ENCODE measurements at places on chromosomes 1 and 21.

DNA sequence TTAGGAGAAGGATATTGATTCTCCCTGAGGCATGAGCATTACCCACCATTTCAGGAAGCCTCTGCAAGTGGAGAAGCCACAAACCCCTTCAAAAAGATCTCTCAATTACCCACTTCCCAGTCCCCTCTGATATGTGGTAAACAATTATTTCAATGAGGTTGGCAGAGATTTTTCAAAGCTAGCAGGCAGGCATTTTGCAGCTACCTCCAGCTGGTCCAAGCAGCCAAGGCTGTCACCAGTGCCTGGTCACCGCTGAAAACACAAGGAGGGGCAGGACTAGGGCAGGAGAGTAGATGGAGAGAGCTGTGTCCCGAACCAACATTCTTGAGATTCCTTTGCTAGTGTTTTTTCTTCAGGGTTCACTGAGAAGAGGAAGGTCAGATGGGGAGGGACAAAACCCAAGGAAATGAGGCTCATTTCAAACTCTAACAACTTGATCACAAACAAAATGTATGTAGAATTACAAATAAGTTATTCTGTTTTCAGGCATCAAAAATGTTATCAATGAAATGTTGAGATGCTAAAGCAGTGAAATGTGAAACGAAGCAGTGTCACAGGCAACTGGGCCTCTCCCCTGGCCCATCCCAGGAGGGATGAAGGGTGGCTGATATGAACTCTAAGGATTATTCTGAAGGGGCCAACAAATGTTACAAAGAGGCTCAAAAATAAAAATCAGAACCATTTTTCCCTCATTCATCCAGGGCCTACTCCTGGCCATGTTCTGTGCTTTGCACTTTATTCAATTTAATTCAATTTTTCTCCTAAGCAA is 22.3 kb downstream of the APP start:
- no peak for DNase-seq

DNA sequence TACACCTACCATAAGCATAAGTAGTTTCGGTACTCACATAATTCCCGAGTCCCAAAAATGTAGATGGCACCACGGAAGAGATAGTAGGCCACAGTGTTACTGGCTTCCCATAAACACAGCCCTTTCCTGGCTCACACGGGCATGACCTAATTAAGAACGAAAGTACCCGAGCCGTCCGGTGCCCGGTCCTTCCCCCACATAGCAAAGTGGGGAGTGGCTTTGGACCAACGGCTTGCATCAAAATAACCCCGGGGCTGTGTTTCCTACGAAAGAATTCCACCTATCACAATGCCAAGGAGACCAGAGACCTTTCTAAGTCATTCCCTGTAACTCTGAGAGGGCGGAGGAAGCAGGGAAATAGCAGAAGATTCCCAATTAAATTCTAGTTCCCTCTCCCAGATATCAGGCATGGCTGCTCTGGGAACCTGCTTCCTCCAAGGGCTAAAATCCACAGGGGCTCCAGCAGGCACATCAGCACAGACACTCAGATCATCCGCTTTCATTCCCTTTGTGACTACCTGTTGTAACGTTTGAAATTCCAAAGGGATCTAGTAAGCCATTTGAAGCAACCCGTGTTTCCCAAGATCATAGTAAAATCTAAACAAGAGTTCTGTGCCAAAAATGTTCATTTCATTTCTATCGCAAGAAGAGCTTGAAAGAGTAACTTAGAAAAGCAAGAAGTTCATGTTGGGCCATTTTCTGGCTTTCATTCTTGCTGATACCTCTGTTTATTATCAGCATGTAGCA is at the start of gene TMPRSS3:
Gene TMPRSS3, minus strand, starts transcription at position 148 of the 747 bp plus-strand sequence. CDS start 635 bp downstream, outside the sequence.
- DNase-seq: no peak

DNA sequence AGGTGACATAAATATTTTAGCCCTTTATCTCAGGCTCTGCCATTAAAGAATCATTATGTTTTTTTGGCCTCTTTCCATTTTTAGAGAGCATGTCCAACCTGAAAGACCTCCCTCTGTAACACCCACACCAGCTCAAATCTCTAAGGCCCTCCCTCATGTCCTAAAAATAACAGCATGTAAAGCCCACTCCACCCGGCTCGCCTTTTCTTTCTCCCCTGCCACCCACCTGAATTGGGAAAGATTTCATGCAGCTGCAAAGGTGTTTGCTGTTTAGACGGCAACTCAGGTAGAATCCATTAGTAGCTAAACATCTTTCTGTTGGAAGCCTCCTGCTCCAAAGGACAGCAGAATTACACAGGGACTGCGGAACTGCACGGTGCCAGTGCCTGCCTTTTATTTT is 79.9 kb downstream of the DMRTA2 start:
- DNase-seq: no peak

GRCh38 chr1:240109130-240109529 is 17.4 kb downstream of the FMN2 start:
- DNase-seq: no peak

DNA sequence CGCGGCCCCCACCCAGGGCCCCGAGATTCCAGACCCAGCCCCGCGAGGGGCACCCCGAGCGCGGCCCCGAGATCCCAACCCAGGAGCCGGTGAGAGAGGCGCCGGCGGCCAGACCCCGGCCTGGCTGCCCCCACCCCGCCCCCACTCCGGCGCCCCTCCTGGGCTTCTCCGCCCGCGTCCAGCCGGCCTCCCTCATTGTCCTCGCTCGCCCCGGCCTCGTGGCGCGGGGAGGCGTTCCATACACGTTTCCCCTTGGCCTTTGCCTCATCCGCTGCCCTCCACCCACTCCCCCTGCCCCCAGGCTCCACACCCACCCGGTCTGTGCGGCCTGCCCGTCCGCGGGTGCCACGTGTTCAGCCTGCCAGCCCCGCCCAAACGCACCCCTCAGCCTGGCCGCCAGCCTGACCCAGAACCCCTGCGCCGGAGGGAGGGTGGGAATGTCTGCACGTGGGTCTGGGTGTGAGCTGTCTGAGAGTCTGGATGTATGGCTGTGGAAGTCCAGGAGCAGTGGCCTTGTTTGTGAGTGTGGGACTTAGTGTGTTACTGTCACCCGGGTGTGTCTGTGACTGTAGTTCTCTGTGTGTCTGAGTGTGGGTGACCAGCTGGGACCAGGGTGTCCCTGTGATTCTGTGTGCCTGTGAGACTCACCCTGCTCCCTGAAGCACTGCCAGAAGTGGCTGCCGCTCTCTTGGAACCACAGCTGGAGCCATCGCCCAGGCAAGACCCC is 681 bp downstream of the B4GALT2 start:
- DNase-seq: no peak

DNA sequence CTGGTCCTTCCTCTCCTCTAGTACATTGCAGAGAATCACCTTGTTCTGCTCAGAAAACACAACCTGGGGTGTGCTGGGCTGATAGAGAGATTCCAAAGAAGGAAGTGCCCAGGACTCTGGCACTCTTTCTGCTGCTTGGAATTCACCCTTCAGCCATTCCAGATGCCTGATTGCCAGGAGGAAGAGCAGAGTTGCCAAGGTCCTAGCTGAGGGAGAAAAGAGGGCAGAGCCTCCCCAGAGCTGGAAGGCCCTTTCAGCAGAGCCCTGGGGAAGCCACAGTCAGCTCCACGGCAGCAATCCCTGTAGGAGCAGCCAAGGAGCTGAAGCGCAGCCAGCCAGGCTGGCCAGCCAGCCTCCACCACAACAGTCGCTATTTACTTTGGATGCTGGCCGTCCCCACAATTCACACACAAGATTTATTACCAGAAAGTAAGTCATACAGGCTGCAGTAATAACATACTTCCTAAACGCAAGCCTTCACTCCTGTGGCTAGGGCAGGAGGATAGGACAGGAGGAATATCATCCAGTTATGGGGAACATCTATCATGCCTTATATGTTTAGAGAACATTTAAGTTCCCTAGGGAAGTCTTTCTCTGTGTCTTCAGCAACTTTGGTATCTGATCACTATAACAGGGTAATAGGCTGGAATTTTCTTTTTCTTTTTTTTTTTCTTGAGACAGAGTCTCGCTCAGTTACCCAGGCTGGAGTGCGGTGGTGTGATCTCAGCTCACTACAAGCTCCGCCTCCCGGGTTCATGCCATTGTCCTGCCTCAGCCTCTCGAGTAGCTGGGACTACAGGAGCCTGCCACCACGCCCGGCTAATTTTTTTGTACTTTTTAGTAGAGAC is 36.6 kb upstream of the SLC44A3 start:
- DNase-seq: no peak

- peak; percentile 67 for DNase-seq
Measured at GRCh38 chr1:16905110-16905867, 9.5 kb downstream of the RNU1-2 start.

DNA sequence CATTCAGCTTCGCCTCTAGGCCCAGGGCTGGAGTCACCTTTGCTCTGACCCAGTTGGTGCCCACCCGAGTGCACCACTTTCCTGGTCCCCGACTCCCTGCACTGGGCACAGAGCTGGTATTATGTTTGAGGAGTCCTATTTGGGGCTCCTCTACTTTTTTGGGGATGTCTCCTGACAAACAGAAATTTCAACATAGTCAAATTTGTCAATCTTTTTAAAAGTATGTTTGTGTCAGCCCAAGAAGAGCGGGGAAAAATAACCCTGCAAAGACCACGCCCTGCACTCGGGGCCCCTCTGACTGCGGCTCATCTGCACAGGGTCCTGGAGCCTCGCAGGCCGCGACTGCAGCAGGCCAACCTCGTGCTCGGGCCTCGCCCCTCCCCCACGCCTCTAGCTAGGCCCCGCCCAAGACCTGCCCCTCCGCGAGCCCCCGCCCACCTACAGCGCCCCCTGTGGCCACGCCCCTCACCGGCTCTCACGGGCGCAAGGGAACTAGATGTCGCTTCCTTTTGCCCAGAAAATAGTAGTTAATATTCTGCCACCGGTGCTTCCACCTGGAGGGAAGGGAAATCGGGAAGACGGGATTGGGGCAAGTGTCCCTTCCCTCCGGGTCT is 11.4 kb downstream of the FAM229A start:
- no peak for DNase-seq

DNA sequence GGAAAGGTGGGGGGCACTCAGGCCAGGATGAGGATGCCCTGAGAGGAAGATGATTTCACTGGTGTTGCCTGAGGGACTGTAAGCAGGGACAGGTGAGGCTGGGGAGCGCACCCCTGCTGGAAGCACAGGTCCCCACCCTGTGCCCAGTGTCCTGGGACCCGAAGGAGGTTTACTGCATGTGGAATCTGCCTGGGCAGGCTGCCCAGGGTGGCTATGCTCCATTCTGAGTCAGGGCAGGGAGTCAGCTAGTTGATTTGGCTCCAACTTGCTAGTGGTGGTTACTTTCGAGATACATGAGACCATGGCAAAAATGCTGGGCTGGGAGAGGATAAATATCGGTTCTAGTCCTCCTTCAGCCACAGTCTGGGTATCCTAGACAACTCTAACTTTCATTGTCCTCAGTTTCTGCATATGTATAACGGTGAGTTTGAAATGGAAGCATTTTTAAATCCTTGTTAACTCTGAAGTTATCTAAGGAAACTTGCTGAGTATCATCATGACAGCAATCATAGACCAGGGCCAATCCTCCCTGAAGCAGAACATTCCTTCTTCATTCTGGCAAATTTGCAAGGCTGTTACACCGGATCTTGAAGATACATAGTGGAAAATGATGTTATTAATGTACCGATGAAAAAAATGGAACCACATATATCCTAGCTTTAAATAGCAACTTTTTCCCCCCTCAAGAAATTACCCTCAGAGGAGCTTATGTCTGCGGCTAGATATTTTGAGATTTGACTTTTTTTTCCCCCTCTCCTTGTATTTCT is 7.7 kb downstream of the TLR5 start:
- DNase-seq: no peak

- peak; percentile 35 for DNase-seq
Measured at GRCh38 chr1:113576271-113576670, 183.0 kb downstream of the PHTF1 start.

DNA sequence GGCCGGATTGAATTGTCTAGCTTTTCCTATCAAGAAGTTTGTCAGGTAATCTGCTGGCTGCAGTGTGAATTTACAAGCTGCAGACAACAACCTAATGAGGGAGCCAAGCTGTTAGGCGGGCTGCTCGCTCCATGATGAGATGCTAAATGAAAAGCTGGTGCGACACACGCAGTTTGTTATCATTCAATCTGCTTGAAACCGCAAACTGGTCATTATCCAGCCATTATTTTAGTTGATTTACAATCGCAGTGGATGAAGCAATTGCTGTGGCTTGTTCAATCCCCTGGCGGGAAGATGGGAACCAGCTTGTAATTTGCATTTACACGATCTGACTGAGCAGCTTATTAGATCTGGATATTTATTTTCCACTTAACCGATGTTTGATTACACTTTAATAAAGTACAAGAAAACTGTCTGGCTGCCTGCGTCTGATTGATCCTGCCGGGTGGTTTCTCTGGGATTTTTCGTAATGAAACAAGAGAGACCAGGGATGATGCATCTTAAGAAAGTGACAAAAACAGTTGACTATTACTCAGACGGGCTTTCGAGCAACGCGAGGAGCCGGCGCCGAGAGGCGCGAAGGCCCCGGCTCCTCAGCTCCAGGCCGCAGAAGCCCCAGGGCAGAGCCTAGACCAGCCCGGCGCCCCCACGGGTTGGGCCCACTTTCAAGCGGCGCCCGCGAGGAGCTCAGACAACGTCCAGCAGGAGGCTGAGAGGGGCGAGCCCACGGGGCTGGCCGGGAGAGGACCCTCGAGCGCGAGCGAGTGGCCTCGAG is 118.0 kb upstream of the BARHL2 start:
- no peak for DNase-seq

GRCh38 chr1:67700692-67701410 is 15.8 kb downstream of the GADD45A start:
- DNase-seq: no peak

GRCh38 chr1:22449636-22450035 is 2.0 kb upstream of the ZBTB40 start:
- DNase-seq: no peak

DNA sequence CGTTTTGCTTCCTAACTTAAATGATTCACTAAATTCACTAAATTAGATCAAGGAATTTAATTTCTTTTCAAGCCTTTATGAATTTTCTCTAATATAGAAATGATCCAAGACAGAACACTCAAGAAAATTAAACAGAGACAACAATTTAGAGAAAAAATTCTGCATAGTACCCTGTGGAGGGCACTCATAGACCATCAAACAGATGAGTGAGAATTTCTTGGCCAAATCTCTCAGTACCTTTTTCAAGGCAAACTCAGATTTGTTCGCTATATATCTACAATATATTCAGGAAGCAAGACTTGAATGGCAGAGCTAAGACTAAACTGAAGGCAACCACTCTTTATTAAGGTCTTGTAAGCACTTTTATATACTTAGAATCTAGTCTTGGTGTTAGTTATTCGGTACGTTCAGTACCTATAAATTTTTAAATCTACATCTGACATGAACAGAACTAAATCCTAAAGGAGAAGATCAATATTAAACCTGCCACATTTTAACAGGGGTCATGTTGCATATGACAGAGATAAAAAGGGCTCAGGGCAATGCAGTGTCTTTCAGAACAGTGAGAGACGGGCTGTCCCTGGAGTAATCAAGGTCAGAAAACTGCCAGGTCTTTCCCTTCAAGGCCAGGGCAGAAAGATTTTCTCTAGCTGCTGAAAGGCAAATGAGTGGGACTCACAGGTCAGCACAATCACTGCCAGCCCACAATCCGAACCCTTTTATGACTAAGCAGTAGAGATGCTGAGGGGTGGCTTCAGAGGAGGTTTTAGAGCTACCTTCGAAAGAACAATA is 118.8 kb upstream of the TMPRSS15 start:
- peak; percentile 15 for DNase-seq
